AML-193 (cell line): ENCODE measurements at places on chromosomes 12 and 14.

DNA sequence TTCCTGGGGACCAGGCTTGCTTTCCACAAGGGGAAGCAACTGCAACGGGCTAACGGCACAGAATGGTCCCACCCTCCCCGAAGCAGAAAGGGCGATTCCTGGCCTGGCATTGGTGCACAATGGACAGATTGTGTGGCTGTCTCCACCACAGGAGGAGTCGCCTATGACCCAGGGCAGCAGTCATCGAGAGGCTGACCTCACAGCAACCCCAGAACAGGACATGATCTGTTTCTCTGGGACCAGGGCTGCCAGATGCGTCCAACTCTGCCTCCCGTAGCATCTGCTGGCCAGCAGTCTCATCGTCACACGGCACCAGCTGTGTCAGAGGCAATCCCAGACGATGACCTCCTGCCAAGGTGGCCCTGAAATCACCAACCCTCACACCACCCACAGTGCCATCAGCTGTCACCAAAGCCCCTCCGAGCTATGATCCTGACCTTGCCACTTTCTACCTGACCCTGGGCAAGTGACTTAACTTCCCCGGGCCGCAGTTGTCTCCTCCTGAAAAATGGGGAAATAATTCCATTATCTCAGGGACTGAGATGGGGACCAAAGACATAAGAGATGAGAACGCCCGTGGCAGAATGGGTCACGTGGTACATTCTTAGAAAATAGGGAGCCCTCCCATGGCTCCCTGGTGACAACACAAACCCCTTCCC, 86.7 kb downstream of the CHGA start:
- no peak for DNase-seq

DNA sequence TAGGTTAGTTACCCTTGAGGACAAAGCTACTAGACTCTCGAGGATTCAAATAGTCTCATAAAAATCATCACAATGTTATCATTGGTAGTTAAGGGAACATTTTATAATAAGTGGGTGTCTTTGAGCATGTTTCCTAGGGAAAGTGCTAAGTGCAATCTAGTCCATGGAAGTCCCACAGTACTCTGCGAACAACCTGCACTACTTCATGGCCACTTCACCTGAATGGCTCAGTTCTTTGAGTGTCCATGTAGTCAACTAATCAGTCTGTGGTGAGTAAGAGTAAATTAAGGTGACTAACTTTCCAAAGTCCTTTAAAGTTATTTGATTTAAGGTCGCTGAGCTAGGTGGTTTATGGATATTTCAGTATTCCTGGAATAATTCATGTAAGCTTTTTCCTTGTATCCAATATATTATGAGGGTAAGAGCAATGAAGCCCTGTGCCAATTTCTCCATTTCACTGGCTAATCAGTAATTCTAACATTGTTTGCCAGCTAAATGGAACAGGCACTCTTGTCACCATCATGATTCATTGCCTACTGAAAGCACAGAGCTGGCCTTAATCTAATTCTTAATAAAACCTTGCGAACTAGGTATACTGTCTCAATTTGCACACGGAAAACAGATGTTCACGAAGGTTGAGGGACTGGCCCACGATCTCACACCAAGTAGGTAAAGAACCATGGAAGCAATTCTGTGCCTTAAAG, 495.1 kb downstream of the APAF1 start:
- DNase-seq, result no peak

DNA sequence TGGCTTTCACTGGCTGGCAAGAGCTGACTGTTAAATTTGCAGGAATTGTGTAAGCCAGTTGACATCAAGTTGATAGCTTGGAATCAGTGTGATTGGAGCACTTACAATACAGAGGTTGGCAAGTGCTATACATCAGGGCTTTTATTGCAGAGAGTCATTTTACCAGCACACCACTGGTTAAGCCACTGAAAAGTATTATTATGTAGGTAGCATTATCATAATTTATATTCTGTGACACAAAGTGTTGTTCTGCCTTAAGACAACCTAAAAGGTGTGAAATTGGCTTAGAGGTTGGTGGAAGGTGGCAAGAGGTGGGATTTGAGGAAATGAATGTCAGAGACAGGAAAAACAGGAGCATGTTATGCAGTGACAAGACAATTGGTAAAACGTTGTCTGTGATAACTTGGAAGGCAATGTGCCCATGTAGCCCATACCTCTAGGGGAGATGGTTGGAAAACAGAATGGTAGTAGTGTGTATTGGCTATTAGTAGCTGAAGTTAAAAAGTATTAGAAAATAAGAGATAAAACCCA, 172.9 kb upstream of the PRICKLE1 start:
- DNase-seq, result no peak

DNA sequence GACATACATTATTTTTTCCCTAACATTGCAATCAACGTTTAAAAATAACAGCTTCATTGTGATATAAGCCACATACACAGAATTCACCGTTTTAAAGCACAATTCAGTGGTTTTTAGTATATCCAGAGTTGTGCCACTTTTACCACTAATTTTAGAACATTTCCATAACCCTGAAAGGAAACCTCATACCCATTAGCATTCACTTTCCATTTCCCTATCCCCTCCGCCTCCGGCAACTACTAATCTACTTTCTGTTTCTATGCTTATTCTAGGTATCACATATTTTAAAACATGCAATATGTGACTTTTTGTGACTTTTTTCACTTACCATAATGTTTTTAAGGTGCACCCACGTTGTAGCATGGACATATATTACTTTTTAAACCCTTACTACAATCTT, 55.6 kb upstream of the ISM2 start:
- DNase-seq, result no peak

DNA sequence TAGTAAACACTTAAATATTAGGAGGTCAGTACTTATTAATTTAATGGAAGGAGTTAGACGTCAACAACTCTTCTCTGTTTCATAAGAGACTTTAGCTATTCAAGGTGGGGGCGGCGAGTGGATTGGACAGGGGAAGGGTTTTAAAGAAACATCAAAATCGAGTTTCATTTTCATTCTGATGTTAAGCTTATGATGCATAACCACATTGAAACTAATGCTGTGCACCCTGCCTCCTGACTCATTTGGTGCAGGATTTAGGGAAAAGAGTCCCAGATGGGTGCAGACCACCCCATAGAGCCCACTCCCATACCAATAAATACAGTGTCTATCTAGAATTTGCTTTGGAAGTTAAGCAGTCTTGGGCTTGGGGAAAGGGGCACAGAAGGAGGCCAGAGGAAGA, 7.4 kb downstream of the ZBTB39 start:
- no peak for DNase-seq

DNA sequence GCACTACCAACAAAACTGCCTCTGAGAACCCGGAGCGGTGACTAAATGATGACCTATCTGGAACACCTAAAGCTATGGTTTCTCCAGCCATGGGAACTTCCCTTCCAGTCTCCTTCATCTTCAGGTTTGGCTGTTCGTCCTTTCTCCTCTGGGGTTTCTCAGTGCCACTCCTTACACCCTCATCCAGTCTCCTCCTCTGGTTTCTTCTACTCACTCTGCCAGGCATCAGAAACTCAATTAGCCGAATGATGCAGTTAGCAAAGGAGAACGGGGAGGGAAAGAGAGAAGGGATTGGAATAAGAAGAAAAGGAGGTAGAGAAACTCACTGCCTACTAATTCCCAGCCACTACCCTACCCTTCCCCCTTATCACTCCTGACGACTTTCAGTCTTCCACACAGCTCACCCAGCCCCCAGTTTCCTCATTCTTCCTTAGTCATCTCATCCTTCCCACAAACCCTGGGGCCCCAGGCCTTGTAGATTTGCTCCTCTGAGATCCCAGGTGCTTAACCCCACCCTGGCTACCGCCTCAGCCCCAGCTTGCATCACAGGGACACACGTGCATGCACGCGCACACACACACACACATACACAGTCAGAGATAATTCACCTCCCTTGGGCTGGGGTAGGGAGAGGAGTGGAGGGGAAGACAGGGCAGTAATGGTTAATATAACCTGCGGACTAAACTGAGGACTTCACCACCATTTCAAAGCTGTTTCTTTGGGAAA, 13.0 kb downstream of the FGD6 start:
- DNase-seq, result no peak

GRCh38 chr12:132505105-132505851, 15.3 kb downstream of the FBRSL1 start:
- DNase-seq, result no peak

DNA sequence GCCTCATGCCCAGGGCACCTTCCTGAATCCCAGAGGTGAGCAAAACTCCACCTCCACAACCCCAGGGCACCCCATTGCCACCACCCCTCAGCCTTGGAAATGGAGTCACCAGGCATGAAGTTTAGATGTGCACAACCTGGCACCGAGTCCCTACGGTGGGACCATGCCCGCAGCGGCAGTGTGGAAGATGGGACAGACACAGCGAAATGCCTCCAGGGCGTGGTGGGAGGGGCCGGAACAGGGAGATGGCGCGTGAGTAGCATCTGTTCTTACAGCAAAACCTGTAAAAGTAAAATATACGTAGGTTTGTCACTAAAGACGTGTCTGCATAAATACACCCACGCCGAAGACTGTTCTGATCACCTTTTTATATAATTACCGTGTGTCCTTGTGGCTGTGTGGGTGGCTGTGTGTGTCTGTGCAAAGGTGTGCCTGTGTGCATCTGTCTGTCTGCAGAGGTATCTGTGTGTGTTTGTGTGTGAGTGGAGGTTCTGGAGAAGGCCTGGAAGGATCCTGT, 17.4 kb upstream of the DEGS2 start:
- no peak for DNase-seq

DNA sequence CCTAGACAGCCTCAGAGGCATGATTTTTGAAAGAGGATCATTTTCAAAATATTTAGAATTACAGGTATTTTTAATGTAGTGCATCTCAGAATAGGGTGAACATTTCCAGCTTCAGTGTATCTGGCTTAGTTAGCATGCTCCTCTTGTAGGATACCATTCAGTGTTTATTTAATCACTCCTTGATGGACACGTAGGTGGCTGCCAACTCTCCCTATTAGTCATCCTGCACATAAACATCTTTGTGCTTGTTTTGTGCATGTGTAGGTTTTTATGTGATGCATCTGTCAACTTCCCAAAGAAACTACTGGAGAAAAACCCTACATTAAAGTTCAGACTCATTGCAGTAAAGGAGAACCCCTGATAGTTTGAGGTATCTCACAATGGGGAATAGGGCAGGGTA, 52.5 kb upstream of the RBM19 start:
- DNase-seq, result no peak

DNA sequence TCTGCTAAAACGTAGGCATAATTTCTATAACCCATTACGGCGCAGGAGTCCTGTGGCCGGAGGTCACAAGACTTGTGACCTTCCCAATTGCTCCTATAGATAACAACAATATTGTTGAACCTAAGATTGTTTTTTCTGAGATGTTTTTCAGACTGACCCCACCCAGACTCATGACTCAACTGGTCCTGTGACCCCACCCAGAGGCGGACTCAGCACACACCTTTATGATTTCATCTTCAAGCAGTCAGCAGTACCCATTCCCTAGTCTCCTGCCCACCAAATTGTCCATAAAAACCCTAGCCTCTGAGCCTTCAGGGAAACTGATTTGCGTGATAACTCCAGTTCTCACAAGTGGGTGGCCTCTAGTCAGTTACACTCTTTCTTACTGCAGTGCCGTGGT, 5.9 kb upstream of the PPP4R3A start:
- no peak for DNase-seq

GRCh38 chr14:67319142-67319541, 40.5 kb downstream of the ATP6V1D start:
- no peak for DNase-seq

DNA sequence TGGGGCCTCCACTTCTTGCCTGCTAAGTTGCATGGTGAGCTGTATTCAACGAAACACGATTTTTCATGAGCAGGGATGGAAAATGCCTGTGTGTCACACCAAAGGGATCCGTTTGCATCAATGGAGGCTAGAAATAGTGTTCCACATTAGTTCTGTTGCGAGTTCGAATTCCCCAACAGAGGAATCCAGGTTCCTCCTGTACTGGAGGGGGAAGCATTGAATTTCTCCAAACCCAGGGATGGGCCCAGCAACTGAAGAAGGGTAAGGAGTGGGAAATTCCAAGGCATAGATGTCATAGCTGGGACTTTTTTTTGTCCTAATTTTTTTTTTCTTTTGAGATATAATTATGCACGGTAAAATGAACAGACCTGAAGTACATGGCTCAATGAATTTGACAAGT, 336.2 kb downstream of the DPF3 start:
- no peak for DNase-seq

DNA sequence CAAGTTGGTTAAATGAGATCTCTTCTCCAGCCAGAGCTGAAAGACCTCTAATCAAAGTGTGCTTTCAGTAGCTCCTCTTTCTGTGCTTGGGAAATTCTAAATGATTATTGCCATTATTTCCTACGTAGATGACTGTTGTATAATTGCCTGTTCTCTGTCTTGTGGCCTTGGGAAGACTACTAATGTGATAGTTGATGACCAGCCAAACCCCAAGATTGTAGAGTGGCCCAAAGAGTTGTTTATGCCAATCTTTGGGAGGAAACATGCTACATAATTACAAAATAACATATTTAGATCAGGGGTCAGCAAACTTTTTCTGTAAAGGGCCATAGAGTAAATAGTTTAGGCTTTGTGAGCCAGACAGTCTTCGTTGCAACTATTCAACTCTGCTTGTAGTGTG, 135.1 kb upstream of the DIO2 start:
- no peak for DNase-seq

GRCh38 chr12:122503147-122503751, 2.5 kb upstream of the ZCCHC8 start:
- no peak for DNase-seq

- no peak for DNase-seq
Measured at GRCh38 chr14:96380735-96381134, 11.2 kb upstream of the AK7 start.
